ENCODE measurements at places on chromosomes 11 and 22. TPM values are rescaled to one million over a fixed set of nuclear protein-coding genes. Genes with fewer than 3 reads are reported as not detected.

Gene FOLR1
- total RNA-seq = not detected

Gene IL17REL
- total RNA-seq = not detected

Gene CDC42EP2
- total RNA-seq = 18.5 TPM

Gene MMP7
- total RNA-seq = not detected

Gene PIWIL4
- 8.1 TPM for total RNA-seq

Gene BAIAP2L2
- 0.28 TPM for total RNA-seq

Gene ZNF214
- 2.4 TPM for total RNA-seq

Gene NFAM1
- 2.1 TPM for total RNA-seq

Gene CD3G
- 3.5 TPM for total RNA-seq

Gene MS4A12
- total RNA-seq = not detected
